ENCODE measurements at places on chromosomes 12 and 14. TPM values are rescaled to one million over a fixed set of nuclear protein-coding genes. Genes with fewer than 3 reads are reported as not detected.
A peak's percentile ranks its signal among the peaks of the same experiment; 100 is the strongest.

DNA sequence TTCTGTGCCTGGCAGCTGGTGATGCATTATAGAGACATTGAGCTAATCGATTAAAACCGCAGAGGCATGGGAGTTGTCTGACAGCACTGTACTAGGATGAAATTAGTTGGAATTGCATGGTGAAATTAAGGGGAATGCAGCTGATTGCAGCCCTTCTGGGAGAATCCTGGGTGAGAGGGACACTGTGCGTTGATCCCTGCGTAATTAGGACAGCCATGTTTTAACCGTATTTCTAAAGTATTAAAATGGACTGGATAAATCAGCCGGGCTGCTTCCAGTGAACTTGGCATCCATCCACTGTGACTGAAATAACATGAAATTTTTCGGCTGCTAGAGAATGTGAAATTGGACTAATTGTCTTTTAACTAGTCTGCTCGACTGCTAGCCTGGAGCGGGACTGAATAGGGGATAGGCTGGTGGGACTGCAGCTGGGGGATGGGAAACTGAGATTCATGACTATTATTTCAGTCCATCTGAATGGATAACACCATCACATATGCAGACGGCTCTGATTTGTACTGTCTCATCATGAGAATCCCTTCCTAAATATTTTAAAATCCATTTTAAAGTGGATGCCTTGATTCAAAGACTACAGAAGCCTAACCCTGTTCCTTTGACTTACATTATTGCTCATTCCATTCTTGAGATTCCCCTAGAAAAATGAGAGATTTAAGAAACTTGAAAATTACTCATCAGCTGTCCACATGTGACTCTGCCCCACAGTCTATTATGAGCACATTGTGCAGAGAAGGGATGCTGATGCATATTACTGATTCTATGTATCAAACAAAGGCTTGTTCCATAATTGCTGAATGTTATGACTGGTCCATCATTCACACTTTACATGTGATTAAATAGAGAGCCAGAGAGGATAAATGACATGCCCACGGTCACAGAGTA lies 343.9 kb downstream of the NPAS3 start:
- H3K36me3 ChIP-seq, result no peaks in the 10 kb centered on the region
- peaks cover 16% of the 10 kb centered on the region for H3K4me1 ChIP-seq
- no peaks in the 10 kb centered on the region for H3K27me3 ChIP-seq
- H3K4me3 ChIP-seq, result peak overlapping the region; percentile 34
- DNase-seq, result peak; percentile 80

- H3K27me3 ChIP-seq, result no peaks in the 10 kb centered on the region
- H3K4me3 ChIP-seq, result no peak overlapping the region
- no peak for DNase-seq
- H3K4me1 ChIP-seq, result no peaks in the 10 kb centered on the region
- H3K36me3 ChIP-seq, result no peaks in the 10 kb centered on the region
These were observed 24.7 kb upstream of the PWP1 start for GRCh38 chr12:107660861-107661415.

DNA sequence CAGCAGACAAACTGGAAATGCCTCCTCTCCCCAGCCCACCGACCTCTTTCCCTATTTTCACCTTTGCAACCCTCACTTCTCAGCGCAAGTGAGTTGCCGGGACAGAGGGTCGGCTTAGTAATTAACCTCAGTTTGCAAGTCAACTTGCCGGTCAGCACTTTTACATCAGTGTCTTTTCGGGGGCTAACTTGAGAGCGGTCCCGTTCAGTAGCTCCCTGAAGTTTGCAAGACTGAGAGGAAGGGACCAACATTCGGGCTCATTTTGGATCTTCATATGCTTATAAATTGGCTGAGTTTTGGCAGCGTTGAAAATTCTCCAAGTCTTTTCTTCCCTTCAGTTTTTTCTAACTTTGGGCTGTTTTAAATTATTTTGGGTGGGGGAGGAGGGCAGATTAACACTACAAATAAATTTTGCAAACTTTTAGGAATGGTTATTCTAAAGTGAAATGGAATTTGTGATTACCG lies 846 bp downstream of the BRMS1L start:
- no peaks in the 10 kb centered on the region for H3K27me3 ChIP-seq
- peak overlapping the region; percentile 93 for H3K4me3 ChIP-seq
- peak; percentile 42 for DNase-seq

GRCh38 chr12:3535431-3535841 lies 44.4 kb downstream of the PRMT8 start:
- peaks cover 9% of the 10 kb centered on the region for H3K27me3 ChIP-seq
- no peak overlapping the region for H3K27ac ChIP-seq
- H3K4me3 ChIP-seq, result no peak overlapping the region
- DNase-seq, result no peak

DNA sequence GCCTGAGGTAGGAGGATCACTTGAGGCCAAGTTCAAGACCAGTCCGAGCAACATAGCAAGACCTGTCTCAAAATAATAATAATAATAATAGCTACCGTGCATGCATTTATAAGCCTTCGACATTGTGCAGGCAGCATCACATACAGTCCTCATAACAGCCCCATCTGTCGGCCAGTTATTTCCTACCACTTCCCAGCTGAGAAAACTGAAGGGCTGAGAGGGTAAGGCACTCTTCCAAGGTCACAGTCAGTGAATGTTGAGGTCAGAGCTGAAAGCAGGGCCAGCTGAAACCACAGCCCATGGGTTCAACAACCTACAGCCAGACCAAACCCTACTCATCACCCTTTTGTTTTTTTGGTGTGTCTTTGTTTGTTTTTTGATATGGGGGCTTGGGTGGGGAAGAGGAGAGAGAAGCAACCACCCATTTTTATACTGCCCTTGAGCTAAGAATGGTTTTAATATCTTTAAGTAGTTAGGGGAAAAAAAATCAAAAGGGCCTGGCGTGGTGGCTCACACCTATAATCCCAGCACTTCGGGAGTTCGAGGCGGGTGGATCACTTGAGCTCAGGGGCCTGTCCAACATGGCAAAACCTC lies 16.8 kb upstream of the ITPK1 start:
- peak; percentile 37 for DNase-seq
- H3K27ac ChIP-seq, result no peak overlapping the region
- H3K4me1 ChIP-seq, result peaks cover 5% of the 10 kb centered on the region
- no peaks in the 10 kb centered on the region for H3K36me3 ChIP-seq

The KMT2D gene
- total RNA-seq, result 12.8 TPM

The AP1G2 gene
- total RNA-seq, result 3.9 TPM

The SMIM41 gene
- not detected for total RNA-seq

The RNASE1 gene
- not detected for total RNA-seq
